Activated naive CD8-positive, alpha-beta T cell treated with anti-CD3 and anti-CD28 coated beads, Interleukin-2, amount 10 ng/mL, durations not matched to agents 7 days and 5 days (primary cell): ENCODE measurements at places on chromosomes 6 and 20.

DNA sequence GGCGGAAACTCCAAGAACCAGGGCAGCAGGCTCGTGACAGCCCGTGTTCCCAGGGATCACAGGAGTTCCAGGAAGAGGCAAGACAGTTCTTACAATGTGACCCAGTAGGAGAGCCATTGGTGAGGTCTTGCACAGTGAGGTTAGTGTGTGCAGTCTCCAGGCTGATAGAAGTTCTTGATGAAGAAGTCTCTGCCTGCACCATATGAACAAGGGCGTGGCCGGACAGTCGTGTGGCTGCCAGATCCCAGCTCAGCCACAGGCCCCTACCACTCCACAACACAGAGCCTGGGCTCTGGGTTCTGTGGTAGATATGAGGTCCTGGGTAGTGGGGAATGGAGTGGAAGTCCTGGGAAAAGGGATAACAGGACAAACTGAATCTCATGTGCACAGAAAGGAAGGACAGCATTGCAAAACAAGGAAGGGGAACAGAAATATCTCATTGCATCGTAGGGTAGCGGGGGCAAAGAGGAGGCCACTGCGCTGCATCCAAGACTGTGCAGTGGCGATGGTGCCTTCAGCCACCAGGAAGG, 65.2 kb downstream of the STX11 start:
- DNase-seq = peak; percentile 49

GRCh38 chr20:57394121-57395082, 3.2 kb downstream of the RBM38 start:
- no peak for DNase-seq

GRCh38 chr6:48061265-48061990, 49.6 kb downstream of the PTCHD4 start:
- no peak for DNase-seq

GRCh38 chr6:144131248-144131709, 19.0 kb upstream of the STX11 start:
- no peak for DNase-seq

- no peak for DNase-seq
Measured at GRCh38 chr6:82095091-82095490, 152.5 kb downstream of the IBTK start.

GRCh38 chr20:32820698-32821377, 1.1 kb downstream of the MAPRE1 start:
- no peak for DNase-seq

DNA sequence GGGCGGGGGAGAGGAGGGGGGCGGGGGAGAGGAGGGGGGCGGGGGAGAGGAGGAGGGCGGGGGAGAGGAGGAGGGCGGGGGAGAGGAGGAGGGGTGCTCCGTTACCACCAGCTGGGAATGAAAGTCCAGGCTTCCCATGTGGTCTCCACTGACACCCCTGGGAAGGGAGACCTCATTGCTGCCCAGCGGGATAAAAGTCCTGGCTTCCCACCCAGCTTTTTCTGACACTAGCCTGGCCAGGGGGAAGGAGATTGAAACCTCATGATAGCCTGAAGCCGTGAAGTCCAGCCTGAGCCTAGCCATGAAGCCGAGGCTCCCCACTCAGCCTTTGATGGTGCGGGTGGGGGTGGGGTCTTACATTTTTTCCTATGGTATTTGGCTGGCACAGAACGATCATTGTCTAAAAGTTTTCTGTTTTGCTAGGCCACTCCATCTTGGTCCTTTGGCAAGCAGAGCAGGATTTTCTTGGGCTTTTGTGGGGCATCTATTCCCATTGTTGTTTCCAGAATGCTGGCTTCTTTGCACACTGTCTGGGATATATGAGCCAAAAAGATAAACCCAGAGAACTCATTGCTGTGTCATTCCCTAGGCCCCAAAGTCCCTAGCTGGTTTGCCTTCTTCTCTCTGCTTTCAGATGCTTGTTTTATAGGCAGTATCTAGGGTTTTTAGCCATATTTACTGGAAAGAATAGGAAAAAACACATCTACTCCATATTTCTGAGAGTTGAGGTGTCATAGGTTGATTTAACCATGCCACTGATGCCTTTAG, 67.9 kb upstream of the RNF24 start:
- no peak for DNase-seq

DNA sequence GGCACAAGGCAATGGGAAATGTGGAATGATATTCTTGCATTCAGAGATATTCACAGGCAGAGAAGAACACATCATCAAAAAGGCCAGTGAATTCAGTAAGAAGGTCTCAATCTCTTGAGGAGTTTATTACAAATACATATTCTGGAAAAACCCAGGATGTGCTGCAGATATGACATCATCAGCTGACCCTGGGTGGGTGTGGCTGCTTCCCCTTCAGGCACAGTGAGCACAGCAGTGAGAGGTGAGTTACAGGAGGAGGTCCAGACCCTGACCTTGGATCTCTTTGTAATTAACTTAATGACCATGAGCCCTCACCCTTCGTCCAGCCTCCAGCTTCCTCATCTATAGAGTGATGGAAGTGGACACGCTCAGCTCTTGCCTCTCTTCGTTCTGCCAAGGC, 147.5 kb upstream of the SYNDIG1 start:
- DNase-seq = no peak

DNA sequence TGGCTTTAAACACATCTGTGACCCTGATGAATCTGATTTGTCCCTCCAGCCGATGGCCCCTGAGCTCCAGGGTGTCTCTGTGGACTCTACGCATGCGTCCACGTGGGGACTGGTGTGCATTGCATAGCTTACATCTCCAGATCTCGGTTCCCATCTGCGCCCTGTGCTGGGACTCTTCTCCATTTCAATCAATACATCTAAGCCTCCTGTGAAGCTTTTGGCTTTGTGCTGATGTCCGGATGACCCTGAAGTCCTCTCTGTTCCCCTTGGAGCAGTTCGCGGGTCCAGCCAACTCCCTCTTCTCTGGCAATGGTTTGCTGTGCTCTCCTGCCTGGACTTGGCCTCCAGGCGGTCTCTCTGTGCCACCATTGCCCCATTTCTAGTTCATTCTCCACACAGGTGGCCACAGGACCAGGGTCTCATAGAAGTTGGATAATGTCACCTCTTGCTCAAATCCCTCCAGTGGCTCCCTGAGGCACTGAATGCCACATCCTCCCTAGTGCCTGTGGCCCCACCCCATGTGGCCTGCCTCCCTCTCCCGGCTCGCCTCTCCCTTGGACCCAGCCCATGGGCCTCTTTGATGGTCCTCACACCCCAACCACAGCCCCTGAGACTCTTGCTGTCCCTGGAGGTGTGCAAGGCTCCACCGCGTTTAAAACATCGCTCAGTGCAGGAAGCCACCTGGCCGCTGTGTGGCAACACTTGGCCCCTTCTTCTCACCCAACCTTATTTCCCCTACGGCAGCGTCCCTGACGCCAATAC, 155.4 kb downstream of the SYCP2 start:
- no peak for DNase-seq

DNA sequence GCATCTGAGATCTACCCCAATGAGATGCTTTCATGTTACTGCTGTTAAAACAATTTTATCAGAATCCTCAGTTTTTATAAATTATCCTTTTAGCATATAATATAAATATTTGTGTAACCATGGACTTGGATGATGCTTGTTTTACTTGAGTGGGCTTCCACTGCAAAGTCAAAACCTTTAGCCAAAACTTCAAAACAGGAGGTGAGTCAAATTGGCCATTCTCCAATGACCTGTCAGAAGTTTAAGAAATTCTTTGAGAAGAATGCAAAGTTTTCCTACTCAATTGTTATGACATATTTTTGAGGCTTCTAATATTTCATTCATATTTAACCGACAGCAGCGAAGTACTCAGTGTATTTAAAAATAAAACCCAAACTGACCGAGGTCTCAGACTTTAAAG, 507.9 kb downstream of the EYS start:
- no peak for DNase-seq

DNA sequence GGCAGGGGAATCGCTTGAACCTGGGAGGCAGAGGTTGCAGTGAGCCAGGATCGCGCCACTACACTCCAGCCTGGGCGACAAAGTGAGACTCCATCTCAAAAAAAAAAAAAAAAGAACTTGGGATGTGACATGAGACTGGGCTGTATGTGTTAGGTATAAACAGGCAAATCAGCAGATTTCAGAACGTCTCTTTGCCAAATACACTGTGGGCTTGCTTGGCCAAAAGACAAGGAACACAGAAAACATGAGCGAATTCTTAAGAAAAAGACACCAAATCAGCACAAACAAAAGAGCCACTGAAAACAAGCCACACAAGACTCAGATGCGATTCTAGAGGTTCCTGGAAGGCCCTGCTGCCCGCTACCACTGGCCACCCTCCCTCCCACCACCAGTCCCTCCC, 12.5 kb downstream of the ETV7 start:
- DNase-seq = no peak

DNA sequence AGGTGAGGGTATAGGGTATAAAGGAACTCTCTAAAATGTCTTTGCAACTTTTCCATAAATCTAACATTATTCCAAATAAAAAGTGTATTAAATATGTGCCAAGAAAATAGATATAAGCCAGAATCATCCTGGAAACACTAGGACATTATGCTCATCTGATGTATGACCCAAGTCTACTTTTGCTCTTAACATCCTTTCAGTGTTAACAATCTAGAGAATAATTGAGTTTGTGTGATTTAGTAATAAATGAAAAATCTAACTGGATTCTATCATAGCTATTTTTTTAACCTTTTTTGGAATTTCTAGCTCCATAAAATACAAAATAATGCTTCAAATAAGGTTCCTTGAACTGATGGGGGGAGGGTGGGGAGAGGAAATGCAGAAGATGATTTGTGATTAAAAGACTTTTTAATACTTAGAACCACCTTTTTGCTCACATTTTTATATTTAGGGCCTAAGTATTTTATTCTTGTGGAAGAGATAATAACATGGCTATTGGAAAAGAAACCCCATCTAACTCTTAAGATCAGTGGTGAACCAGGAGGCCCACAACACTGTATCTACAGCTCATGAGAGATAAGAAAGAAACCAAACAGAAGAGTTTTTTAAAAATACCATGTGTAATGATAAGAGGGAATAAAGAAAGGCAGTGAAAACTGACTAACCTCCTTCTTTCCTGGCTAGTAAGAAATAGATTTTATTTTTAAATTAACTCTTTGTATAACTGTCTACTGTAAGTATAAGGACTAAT, 68.5 kb downstream of the PDSS2 start:
- no peak for DNase-seq

DNA sequence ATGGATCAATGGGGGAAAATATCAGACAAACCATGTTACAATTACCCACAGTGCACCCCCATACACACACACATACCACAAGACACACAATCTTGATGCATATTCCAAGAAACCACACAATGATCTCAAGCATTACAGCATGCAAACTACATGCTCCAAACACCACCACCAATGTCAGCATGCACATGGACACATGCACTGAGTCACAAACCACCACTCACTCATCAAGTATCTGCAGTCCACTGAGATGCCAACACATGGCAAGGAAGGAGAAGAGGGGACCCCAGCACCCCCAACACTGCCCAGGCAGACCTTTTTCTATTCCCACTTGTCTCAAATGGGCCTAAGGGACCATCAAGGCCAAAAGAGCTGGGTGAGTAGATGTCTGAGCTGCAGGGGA, 91.6 kb downstream of the PREX1 start:
- no peak for DNase-seq

DNA sequence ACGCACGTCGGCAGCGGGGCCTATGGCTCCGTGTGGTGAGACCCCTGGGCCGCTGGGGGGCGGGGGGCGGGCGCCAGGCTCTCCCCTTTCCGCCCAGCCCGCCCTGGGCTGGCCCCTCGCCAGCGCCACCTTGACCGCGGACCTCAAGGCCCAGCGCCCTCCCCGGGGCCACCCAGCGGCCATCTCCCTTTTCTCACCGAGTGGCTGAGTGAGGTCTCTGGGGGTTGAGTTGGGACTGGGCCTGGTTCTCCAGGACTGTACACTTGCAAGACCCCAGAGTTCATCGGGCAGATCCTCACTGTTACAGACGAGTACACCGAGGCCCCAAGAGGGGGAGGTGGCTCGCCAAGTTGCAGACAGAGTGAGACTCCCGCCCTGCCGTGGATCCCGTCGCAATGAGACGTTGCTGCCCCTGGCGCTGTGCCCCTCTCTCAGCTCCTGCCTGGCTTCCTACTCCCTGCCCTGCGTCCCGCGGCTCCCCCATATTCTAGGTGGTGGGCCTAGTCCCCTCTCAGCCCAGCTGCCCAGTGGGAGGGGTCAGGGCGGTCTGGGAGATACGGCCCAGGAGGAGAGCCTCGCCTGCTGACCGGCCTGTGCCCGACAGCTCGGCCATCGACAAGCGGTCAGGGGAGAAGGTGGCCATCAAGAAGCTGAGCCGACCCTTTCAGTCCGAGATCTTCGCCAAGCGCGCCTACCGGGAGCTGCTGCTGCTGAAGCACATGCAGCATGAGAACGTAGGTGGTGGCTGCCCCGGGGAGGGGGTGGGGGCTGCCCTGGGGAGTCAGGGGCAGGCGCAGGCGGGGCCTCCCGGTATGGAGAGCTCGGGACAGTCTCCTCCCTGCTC, 576 bp downstream of the MAPK13 start:
- peak; percentile 72 for DNase-seq

DNA sequence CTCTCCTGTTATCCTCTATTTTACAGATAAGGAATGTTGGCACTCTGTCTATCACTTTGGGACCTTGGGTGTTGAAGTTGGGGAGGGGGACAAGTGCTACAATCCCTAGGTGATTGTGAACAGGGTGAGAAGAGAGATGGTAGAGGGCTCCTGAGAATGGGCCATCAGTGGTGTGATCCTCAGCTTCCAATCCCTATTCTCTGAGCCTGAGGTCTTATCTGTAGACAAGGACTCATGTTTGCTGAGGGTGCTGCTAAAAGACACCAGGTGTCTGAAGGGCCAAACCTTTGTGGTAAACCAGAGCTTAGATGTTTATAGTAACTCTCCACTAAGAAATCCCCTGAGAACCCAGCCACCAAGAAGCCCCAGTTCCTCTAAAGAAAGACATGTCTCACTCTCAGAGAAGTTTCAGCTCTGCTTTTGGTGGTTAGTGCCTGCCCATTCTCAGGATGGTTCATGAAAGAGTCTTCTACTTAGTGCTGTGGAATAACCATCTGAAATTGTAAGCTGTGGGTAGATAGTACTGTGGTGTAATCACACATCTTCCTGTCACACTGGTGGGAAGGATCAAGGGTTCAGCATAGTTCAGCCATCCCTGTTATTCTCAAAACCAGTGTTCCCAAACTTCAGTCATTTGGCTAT, 58.2 kb upstream of the IL20RA start:
- no peak for DNase-seq

GRCh38 chr6:98716341-98716740, 118.0 kb upstream of the POU3F2 start:
- DNase-seq = no peak

DNA sequence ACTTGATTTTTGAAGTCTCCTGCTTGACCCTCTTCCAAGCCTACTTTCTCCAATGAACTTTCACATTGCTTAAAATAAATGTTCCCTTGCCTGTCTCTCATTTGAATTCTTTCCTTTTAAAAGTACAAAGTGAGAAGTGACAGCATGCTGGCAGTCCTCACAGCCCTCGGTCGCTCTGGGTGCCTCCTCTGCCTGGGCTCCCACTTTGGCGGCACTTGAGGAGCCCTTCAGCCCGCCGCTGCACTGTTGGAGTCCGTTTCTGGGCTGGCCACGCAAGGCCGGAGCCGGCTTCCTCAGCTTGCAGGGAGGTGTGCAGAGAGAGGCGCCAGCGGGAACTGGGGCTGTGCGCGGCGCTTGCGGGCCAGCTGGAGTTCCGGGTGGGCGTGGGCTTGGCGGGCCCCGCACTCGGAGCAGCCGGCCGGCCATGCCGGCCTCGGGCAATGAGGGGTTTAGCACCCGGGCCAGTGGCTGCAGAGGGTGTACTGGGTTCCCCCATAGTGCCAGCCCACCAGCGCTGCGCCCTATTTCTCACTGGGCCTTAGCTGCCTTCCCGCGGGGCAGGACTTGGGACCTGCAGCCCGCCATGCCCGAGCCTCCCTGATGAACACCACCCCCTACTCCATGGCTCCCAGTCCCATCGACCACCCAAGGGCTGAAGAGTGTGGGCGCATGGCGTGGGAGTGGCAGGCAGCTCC, 31.9 kb downstream of the SERPINB6 start:
- no peak for DNase-seq
